Thyroid gland (tissue), 4 donors: ENCODE measurements at places on chromosomes 3 and 15. TPM values are rescaled to one million over a fixed set of nuclear protein-coding genes. Genes with fewer than 3 reads are reported as not detected.

- no peaks in the 10 kb centered on the region for H3K36me3 ChIP-seq
- H3K27me3 ChIP-seq: no peaks in the 10 kb centered on the region
- no peak overlapping the region for H3K4me3 ChIP-seq
Observed at GRCh38 chr3:191425322-191425734, 35.6 kb upstream of the PYDC2 start.

The PIERCE2 gene
- total RNA-seq: 5.7 TPM

GRCh38 chr3:102673271-102674115 is 238.7 kb downstream of the ZPLD1 start:
- H3K4me1 ChIP-seq: no peaks in the 10 kb centered on the region
- peak; percentile 74 for DNase-seq
- H3K27ac ChIP-seq: no peak overlapping the region
- H3K27me3 ChIP-seq: no peaks in the 10 kb centered on the region

- H3K36me3 ChIP-seq: no peaks in the 10 kb centered on the region
- H3K27me3 ChIP-seq: peaks cover 9% of the 10 kb centered on the region
- no peak overlapping the region for H3K27ac ChIP-seq
- DNase-seq: no peak
Observed at GRCh38 chr15:78621810-78622402, 1.1 kb upstream of the CHRNA3 start.
